NCI-H69 (cell line): ENCODE measurements at places on chromosomes 5 and 9.
A peak's percentile ranks its signal among the peaks of the same experiment; 100 is the strongest.

GRCh38 chr9:96493757-96494156 lies 43.8 kb downstream of the HABP4 start:
- DNase-seq, result no peak

DNA sequence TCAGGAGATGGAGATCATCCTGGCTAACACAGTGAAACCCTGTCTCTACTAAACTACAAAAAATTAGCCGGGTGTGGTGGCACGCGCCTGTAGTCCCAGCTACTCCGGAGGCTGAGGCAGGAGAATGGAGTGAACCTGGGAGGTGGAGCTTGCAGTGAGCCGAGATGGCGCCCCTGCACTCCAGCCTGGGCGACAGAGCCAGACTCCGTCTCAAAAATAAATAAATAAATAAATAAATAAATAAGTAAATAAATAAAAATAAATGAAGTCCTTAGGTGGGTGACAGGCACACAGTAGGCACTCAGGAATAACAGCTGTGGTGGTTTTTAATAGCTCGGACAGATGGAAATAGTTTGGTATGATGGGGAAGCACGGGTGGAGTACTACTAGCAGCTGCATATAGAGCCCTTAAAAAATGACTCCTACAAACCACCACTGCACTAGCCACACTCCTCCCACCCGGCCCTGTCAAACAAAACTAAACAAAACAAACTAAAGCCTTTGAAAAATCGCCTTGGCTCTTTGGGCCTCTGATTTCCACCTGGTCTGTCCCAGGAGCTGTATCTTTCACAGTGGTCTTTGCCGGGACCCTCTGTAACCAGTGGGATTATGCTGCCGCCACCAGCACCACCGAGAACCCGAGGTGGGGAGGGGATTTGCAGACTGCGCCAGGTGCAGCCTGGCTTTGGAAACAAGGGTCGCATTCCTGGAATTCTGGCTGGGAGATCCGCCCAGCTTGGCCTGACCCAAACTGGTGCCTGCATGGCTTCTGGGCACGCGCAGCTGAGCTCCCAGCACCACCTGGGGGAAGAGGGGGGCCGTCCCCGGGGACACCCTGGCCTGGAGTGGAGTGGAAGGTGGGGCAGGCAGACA lies 5.1 kb upstream of the WDR5 start:
- peak; percentile 64 for DNase-seq

GRCh38 chr5:32071351-32071944 lies 102.7 kb downstream of the GOLPH3 start:
- DNase-seq, result no peak

- DNase-seq, result peak; percentile 48
Observed at GRCh38 chr9:137077758-137078693, 709 bp downstream of the UAP1L1 start.

GRCh38 chr5:113451797-113452196 lies 17.0 kb upstream of the TSSK1B start:
- no peak for DNase-seq

DNA sequence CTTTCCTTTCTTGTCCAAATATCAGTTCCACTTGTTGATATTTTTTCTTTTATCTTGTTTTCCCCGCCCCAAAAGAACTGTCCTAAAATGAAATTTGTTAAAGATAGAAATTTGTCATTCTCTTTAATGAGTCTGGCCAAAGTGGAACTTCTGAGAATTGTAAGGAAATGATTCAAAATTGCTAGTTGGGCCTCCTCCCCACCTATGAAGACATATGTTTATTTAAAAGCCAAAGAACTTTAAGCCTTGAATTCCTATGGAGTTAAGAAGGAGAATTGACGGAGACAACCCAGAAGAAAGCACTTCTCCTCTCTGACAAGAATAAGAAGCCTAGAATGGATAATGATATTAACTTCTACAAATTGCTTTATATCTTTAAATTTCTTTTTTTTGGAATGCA lies 59.1 kb upstream of the ALDH1A1 start:
- no peak for DNase-seq

DNA sequence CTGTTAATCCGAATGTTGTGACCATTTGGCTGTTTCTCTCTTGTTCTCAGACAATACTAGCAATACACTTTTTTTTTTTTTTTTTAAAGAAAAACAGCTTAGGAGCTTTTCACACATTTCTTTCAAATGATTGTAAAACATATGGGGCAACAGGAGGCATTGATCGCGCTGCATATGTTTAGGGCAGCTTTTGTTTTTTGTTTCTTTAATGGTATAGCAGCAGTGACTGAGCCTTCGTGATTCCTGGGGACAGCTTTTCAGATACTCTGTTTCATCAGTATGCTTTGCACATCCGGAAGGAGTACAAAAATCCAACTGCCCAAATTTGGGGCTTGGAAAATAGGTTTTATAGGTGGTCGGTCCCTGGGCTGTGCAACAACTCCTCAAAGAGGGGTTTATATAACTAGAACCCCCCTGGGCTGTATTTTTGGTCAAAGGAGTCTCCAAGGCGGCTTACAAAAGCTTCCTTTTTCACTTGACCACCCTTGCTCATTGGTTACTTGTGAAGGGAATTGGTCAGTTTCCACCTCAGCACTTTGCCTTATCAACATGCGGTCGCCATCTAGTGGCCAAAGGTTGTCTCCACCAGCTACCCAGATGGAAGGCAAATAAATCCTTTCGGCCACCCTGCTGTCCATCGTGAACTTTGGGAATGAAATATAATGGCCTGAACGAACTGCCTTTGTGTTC lies 91.8 kb downstream of the PDE6A start:
- DNase-seq, result peak; percentile 83

GRCh38 chr5:2131196-2131595 lies 248.5 kb upstream of the IRX4 start:
- no peak for DNase-seq

GRCh38 chr9:16704116-16705110 lies 166.1 kb downstream of the BNC2 start:
- peak; percentile 76 for DNase-seq

- no peak for DNase-seq
Observed at GRCh38 chr9:85025638-85026037, 356.1 kb downstream of the NTRK2 start.

DNA sequence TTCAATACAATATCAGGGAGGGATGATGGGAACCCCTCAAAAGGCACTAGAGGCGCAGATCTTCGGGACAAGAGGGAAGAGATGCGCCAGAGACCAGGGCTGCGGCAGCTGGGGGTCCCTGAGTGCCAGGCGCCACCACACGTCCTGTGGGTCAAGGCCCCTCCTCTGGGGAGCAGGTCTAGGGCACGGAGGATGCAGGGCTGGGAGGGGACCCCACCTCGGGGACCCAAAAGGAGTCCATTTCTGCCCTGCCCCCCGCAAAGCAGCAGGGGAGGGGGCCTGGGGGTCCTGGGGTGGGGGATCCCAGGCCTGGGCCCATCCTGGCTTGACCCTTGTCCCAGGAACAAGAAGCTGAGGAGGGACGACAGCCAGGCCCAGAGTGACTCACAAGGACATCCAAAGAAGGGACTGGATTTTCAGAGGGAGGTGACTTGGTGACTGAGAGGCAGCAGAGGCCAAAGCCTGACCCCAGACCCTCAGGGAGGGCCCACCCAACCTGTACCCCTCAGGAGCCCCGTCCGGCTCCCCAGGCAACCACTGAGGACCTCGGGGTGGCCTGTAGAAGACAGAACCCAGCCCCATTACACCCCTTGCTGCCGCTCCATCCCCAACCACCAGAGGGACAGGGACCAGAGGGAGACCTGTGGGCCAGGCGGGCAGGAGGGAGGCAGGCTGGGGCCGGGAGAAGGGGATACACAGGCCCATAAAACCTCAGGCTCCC lies 54.2 kb downstream of the LRSAM1 start:
- peak; percentile 47 for DNase-seq

DNA sequence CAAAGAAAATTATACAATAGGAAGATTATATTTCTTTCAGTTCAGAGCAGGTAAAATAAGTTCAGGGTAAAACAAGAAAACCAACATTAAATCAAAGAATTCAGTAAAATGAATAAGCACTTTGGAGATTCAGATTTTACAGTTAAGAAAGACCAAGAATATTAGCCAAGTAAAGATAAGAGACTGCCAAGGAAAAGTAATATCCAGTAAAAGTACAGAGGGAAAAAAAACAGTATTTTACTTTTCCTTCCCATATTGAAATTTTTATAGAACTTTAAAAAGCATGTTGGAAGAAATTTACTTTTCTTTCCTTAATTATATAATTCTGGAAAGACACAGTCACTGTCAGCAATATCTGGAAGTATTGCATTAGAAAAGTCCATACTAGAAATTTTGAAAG lies 393.4 kb downstream of the NFIB start:
- DNase-seq, result no peak

DNA sequence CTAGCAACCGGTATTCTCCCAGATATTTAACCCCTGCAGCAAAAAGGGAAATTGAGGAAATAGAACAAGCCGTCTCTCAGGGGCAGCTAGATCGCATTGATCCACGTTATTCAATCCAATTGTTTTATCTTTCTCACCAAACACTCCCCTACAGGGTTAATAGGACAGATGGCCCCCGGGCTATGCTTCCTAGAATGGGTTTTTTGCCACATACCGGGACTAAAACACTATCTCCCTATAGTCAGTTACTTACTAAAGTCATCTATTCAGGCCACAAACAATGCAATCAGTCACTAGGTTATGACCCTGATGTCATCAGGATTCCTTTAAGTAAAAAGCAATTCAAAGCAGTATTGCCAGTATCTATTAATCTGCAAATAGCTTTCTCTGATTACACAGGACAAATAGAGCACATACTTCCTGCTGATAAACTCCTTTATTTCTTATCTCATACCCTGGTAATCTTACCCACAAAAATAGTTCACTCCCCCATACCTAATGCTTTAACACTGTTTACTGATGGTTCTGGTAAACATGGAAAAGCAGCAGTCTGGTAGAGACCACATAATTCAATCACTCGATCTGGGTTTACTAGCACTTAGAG lies 159.0 kb downstream of the CPLANE1 start:
- no peak for DNase-seq

- peak; percentile 34 for DNase-seq
Observed at GRCh38 chr5:141501761-141502160, 12.9 kb downstream of the PCDHGC5 start.

DNA sequence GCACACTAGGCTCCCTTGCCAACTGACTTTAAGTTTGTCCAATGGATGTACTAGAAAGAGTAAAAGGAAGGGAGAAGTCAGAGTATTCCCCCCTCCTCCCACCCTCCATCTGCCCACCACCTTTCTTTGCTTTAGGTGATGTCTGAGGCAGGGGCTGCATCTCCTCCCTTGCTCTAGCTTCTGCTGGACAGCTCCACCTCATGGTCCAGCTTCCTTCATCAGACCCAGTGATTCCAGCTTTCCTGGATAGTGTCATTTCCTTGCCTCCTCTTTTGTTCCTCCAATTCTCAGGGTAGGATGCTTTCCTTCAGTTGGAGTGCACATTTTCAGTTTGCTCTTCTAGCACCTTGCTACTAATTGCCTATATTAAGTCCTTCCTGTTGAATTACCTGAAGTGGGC lies 67.4 kb downstream of the RAD23B start:
- DNase-seq, result no peak

DNA sequence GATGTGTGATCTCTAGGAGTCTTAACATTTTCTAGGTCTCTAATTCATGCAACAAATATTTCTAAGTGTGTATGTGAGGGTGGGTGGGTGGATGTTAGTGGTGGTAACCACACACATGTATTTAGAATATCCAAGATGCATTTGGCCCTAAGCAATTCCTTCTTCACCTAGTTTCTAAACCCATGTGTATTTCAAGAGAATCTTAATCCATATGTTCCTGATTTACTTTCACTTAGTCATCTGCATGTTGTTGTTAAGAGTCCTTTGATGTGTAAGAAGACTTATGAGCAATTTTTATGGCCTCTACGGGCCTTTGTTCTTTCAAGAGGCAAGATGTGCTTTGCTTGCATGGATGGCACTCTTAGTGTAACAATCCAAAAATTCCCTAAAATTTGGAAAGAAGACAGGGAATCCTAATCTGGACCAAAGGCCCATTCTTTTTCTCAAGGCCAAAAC lies 282.6 kb downstream of the SPATA31D1 start:
- DNase-seq, result no peak

GRCh38 chr5:41312066-41312465 lies 98.7 kb upstream of the C6 start:
- no peak for DNase-seq

DNA sequence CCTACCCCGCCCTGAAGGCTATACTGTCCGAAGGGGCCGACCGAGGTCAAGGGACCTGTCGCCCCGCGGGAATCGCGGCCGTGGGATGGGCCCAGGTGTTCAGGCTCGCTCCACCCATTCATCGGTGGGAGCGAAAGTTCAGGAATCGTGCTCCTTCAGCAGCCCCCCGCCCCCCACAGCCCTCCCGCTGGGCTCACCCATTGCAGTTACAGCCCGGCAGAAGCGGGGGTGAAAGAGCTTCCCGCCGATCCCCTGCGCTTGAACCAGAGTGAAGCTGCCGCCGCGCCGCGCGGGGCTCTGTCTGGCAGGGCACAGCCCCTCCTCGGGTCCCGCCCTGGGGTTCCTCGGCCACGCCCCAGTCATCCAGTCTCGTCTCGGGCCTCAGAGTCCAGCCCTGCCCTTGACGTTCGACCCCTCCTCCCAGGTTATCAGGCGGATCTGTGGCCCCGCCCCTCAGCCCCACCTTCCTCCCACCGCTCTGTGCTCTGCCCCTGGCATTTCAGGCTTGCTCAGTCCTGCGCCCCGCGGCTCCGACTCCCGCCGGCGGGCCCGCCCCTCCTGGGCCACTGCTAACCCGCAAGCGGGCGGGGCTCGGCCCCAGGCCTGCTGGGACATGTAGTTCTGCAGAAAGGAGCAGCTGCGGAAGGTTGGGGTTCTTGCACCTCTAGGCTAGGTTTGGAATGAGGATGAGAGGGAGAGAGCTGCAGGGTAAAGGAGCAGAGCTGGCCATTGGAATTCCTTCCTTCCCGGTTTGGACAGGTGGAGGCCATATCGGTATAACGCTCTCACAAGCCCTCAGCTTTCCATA lies at the start of gene MYORG:
MYORG (minus strand) TSS at position 303 of the 808 bp plus-strand sequence. CDS start 3,955 bp downstream, outside the sequence.
- peak; percentile 96 for DNase-seq

DNA sequence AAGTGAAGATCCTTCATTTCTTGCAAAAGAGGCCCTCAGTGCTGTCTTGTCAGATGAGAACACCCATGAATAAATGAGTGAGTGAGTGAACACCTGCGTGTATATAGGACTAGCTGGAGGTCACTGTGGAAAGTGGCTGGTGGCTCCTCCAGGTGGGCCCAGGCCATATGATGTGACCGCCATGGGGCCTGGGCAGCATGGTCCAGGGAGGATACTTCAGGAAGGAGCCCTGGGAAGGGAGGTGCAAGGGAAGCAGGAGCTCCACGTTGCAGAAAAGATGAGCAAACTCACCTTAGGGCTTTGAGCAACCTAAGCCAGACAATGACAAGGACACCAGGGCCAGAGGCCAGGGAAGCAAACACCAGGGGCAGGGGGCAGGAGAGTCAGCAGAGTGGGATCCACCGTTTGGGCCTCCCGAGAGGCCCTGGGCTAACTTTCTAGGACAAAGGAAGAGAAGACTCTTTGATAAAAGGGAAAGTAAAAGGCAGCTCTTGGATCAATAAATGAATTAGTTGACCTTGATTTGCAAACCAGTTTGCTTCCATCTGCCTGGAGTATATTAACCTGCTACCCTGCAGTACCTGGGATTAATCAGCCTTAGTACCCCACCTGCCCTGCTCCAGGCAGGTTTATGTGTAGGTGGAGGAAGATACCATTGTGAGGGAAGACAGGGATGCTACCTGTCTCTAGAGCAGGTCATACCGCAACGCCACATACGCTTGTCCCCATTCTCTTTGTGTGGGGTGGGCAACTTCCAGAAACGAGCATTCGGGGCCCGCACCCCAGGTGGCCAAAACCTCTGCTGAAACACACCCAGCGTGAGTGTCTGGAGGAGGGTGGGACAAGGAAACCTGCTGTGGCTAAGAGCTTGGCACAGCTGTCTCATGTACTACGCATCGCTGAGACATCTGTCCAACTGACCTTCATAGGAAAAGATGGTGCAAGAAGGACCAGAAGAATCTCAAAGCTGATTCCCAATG lies 51.4 kb upstream of the OLFM1 start:
- no peak for DNase-seq
